GM18507 (cell line): ENCODE measurements at places on chromosomes 7 and 10.

DNA sequence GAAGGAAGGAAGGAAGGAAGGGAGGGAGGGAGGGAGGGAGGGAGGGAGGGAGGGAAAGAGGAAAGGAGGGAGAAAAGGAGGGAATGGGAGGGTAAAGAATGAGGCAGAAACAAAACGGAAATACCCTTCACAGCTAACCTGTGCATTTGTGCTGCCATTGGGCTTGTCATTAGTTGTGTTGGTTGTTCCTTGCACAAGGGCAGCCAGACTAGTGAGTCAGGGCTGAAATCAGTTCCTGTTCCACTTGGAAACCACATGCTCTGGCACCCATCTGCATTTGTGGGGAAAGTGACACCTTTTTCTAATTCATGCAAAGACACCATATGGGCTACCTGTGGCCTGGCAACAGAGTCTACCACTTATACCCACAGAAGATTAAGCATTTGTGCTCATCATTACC is 1004.0 kb upstream of the C7orf33 start:
- no peak for DNase-seq

DNA sequence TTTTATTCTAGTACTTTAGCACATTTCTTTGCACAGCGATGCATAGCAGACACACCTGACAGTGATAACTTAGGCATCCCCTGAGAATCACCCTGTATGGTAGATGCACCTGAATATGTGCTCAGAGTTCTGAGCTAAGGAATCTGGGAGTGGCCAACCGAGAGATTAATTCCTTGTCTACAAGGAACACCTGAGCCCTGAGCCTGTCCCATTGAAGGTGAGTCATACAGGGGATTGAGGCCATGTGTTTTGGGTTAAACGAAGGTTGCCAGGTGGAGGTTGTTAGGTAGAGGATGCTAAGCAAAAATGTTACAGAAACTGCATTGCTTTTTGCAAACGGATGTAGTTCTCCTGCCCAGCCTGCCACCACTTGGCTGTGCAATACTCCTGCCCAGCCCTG is 128.9 kb downstream of the AMPH start:
- DNase-seq, result no peak

- no peak for DNase-seq
Measured at GRCh38 chr7:68692511-68692910, 905.8 kb upstream of the AUTS2 start.

- no peak for DNase-seq
Measured at GRCh38 chr10:68271196-68271882, 39.4 kb upstream of the ATOH7 start.

- no peak for DNase-seq
Measured at GRCh38 chr7:153433223-153433622, 619.0 kb upstream of the DPP6 start.

DNA sequence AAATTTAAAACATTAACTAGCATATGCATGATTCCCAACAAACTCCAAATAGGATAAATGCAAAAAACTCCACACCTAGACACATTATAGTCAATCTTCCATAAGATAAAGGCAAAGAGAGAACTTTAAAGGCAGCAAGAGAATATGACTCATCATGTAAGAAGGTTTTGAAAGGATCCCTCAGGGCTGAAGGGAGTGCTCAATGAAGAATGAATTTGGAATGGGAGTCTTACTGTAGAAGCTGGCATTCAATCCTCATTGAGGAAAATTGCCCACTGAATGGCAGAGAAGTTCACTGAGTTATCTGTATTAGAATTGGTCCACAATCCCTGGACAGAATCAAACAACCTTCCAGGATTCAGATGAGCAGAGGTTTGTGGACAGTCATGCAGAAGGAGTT is 26.1 kb upstream of the ZNF365 start:
- no peak for DNase-seq

- no peak for DNase-seq
Measured at GRCh38 chr7:139049936-139050335, 14.1 kb upstream of the ZC3HAV1L start.

GRCh38 chr7:26101361-26102151 is 50.4 kb upstream of the NFE2L3 start:
- peak; percentile 23 for DNase-seq

- DNase-seq, result no peak
Measured at GRCh38 chr10:102497545-102497944, 5.0 kb downstream of the ACTR1A start.

DNA sequence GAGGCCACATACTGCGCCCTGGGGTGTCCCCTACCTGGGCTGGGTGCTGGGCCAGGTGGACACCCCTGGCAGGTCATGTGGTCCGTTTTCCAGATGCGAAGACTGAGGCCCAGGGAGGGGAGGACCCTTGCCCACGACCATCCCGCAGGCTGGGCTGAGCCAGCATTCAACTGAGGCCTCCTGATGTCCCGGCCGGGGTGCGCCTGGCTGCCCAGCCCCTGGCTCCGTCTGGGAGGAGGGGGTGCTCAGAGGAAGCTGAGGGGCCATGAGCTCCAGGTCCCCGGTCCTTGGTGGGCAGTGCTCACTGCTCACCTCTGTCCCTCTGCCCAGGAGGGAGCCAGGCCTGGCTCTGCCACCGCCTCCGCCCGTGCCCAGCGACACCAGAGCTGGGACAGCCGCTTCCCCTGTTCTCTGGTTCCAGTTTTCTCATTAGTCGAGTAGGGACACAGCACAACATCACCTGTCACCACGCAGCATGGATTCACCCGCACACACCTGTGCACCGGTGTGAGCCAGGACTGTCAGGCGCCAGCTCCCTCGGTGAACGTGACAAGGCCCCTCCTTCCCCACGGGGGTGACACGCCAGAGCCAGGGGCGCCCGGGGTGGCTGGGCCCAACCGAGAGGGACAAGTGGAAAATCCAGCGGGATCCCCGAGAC is 139.7 kb downstream of the ELFN1 start:
- DNase-seq, result no peak

GRCh38 chr7:128530855-128531104 is 54.2 kb downstream of the METTL2B start:
- DNase-seq, result no peak

DNA sequence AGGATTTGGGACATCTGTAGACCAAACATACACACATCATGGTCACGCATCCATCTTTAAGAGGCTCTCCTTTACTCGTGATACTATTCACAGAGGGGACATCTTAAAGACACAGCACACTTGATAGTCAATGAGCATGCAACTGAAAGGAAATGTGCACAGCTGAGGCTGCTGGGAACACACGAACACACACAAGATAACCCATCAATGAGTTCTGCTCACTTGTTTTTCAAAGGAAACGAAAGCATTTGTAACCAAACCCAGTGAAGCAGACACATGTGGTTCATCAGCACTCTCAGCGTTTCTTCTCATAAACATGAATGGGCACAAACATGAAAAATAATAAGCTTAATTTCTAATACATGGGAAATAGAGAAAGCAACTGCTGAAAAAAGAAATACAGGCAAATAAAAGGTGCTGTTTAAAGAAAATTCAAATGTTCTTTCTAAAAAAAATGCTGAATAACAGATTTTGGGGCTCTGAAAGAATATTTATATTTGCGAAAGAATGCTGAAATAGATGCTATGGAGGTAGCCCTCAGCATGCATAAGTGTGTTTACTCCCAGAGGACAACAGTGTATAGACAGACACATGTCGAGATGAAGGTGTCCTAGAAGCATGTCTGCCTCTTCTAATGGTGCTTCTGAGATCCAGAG is 59.7 kb upstream of the LAMB4 start:
- no peak for DNase-seq

DNA sequence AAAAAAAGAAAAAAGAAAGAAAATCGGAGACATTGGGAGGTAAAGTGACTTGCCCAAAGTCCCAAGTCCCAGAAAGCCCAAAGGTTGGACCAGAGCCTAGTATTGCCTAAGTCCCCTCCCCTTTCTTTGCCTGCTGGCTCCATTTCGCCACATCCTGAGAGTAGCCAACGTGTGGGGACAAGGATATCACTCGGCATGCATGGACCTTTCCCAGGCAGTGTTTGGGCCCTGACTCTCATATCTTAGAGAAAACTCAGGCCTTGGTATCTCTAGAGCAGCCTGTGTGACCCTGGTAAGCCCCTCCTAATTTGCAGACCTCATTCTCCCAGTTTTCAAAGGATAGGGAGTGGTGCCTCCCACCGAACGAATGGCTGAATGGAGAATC is 294.2 kb upstream of the ZMIZ1 start:
- no peak for DNase-seq

GRCh38 chr7:107668296-107668695 is 7.7 kb downstream of the SLC26A4 start:
- DNase-seq, result no peak

GRCh38 chr10:30493609-30494530 is 59.9 kb downstream of the MAP3K8 start:
- no peak for DNase-seq
